ENCODE measurements at places on chromosomes 2 and 18.

GRCh38 chr2:12054956-12055618 is 308.7 kb downstream of the LPIN1 start:
- DNase-seq, result no peak

DNA sequence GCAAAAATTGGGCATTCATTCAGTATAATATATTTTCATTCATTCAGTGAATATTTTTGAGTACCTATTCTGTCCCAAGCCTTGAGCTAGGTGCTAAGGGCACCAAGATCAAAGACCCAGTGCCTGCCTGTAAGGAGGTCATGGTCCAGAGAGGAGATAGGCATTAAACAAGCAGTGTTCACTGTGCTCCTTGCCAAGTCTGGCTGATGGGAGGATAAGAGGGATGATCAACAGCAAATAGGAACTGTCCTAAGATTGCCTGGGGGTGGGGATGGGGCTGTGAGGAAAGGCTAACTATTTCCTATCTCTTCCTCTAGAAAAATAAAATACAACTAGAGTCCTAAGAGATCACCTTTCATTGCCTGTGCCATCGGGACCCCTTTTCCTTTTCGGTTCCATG is 60.4 kb downstream of the SETBP1 start:
- DNase-seq, result no peak

DNA sequence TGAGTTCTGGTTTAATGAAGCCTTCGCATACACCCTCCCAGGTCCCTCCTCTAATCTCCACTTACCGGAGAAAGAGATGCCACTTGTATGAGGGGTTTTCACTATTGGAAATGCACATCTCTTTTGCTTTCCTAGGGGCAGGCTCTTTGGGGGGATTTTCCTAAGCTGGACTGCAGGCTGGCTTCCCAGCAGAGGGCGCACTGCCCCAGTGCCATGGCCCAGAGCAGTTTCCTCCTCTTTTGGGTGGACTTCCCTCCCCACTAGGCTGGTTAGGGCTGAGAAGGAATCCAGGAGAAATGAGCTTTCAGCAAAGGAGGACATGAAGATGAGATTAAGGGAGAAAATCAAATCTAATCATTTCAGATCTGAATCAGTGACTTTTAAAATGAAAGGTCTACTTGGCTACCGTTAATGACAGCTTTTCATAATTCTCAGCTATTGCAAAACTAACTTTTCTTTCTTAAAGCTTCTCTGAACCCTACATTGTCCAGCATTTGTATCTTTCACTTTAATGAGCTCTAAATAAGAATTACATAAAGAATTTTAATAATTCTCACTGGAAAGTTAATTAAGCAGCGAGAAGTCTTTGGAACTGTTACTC is 784.1 kb upstream of the FANCL start:
- peak; percentile 6 for DNase-seq

- no peak for DNase-seq
Observed at GRCh38 chr2:219695145-219695709, 67.8 kb downstream of the SLC4A3 start.

DNA sequence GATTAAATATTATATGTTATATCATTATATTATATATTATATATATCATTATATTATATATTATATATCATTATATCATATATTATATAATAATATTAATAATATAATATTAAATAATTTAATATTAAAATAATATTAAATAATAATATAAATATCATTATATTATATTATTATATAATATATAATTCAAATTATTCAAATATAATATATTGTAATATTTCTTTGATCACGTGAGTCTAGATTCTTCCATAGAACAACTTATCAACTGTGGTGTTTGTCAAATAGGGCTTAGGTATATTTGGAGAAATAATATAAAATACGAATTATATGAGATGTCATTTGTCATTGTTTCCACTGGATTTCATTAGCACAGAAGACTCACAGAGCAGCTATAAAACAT is 77.3 kb downstream of the SPHKAP start:
- DNase-seq, result no peak

GRCh38 chr2:43218155-43218701 is 8.2 kb downstream of the ZFP36L2 start:
- DNase-seq, result no peak

GRCh38 chr2:73130790-73131189 is 18.0 kb upstream of the RAB11FIP5 start:
- DNase-seq, result no peak

GRCh38 chr2:186984481-186984880 is 135.5 kb upstream of the ZSWIM2 start:
- DNase-seq, result no peak

GRCh38 chr2:205902041-205902899 is 183.7 kb downstream of the INO80D start:
- no peak for DNase-seq

GRCh38 chr2:196242131-196242620 is 70.8 kb upstream of the STK17B start:
- DNase-seq, result no peak

DNA sequence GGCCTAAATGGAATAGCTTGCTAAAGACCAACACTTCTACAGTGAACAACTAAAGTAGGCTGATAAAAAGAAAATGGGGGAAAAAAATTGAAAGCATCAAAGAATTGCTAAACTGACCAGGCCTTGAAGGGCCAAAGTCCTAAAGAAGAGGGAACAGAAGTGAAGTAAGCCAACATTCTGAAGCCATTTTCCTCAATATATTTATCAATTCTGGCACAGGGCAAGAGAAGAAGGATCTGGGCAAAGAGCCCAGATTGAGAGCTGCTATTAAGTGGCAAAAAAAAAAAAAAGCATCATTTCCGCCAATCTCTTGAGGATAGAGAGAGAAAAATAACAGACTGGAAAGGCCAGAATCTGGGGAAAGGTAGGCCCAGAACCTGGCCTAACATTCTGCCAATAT is 25.7 kb downstream of the FANCL start:
- no peak for DNase-seq

GRCh38 chr2:235021752-235022151 is 69.9 kb downstream of the SH3BP4 start:
- DNase-seq, result no peak

GRCh38 chr2:206452242-206452641 is 8.9 kb downstream of the ADAM23 start:
- DNase-seq, result no peak

DNA sequence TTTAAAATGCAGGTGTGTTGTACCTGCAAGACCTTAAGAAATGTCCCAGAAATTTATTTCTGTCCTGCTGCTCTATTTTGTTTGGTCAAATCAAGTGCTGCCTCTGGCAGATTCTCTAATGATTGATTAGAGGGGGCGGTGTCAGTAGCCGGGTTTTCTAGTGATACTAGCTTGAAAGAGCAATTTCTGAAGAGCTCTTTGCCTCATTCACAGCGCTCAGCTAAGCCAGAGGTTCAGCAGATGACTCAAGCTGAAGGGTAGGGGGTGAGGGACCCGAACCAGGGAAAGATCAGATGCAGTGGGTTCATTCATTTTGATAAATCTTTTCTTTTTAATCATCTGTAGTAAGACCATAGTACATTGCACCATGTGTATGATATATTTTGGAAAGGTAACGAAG is 15.0 kb downstream of the ZBTB7C start:
- no peak for DNase-seq

GRCh38 chr18:24488824-24489493 is 28.5 kb downstream of the HRH4 start:
- no peak for DNase-seq

DNA sequence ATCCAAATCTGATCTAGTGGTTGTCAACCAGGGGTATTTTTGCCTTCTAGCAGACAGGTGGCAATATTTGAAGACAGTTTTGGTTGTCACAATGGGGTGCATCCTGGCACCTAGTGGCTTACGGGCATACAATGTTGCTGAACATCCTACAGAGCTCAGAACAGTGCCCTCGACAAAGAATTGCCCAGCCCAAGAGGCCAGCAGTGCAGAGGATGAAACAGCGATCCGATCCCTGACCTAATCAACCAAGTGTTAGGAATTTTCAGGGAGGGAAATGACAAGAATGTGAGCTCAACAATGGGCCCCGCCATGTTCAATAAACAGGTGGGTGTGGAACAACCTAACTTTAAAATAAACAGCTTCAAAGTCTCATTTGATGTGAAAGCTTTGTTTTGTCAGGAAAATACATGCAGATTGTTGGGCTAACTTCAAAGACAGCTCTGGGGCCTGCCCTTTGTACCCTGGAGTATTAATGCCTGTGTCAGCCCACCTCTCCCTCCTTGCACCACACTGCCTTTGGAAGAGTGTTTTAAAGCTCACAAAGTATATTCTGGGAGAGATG is 22.5 kb upstream of the SCYGR5 start:
- no peak for DNase-seq

GRCh38 chr18:74509856-74510769 is 13.9 kb downstream of the CNDP2 start:
- DNase-seq, result no peak

DNA sequence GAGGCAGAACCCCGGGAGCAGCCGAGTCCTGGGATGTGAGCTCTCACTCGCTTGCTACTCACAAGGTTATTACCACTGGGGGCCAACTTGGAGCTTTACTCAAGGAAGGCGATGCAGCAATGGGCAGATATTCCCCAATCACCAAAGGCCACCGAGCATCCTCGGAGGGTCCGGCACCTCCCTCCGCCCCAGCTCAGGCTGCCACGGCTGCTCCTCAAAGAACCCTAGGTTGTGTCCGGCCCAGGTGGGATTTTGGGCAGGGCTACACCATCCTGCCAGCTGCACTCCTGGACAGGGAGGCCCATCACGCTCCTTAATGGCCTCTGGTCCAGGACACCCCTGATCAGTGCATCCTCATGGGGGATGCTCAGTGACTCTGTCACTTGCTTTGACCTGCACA is 24.8 kb downstream of the FBLN7 start:
- no peak for DNase-seq

GRCh38 chr2:189298038-189298437 is 118.5 kb upstream of the COL5A2 start:
- DNase-seq, result no peak

GRCh38 chr2:108031471-108031941 is 45.2 kb downstream of the SLC5A7 start:
- DNase-seq, result no peak

DNA sequence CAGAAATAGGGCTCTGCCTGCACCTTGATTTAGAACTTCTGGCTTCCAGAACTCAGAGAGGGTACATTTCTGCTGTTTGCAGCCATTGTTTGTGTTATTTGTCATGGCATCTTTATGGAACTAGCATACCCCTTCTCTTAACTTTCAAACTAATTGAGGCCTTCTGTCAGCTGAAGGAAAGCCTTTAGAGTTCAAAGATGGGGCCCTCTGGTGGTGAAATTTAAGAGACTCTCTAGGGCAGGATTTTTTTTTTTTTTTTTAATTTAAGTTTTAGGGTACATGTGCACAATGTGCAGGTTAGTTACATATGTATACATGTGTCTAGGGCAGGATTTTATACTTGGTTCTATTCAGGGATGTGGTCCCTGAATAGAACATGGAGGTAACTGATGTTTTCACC is 260.6 kb upstream of the LINC00305 start:
- DNase-seq, result no peak

DNA sequence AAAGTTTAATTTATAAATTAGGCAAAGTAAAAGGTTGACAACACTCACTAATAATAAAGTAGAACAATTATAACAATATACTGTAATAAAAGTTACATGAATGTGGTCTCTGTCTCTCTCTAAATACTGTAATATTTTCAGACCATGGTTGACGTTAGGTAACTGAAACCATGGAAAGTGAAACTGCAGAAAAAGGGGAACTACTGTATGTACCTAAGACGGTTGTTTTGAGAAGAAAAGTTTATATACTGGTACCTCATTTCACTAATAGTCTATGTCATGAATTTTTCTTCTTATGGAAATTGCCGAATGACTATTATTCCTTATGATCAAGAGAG is 166.7 kb upstream of the ZNF521 start:
- DNase-seq, result peak; percentile 7

GRCh38 chr2:9154061-9154460 is 52.6 kb upstream of the ASAP2 start:
- no peak for DNase-seq

Data from GM19239 (cell line).